Pancreas (tissue), 10 donors: ENCODE measurements at places on chromosomes 4 and X. TPM values are rescaled to one million over a fixed set of nuclear protein-coding genes. Genes with fewer than 3 reads are reported as not detected.

Gene NKX3-2
- 0.27 TPM for polyA plus RNA-seq

Gene HSD17B13
- 0.84 TPM for polyA plus RNA-seq

Gene FTSJ1
- 35.5 TPM for polyA plus RNA-seq

Gene TEX13C
- not detected for polyA plus RNA-seq

Gene EPGN
- not detected for polyA plus RNA-seq

Gene NLRP2B
- not detected for polyA plus RNA-seq

Gene RPL9
- 1,500 TPM for polyA plus RNA-seq

Gene SLITRK2
- polyA plus RNA-seq: 0.30 TPM

Gene ZBED1
- polyA plus RNA-seq: 11.9 TPM

Gene ARX
- polyA plus RNA-seq: 2.1 TPM

Gene DYNLT3
- 8.5 TPM for polyA plus RNA-seq

Gene C4orf36
- 0.65 TPM for polyA plus RNA-seq

Gene TBC1D8B
- 3.4 TPM for polyA plus RNA-seq

Gene SSX4
- not detected for polyA plus RNA-seq

Gene POU3F4
- polyA plus RNA-seq: not detected

Gene GNPDA2
- 3.8 TPM for polyA plus RNA-seq

Gene PALLD
- polyA plus RNA-seq: 14.0 TPM

Gene NRK
- 0.14 TPM for polyA plus RNA-seq

Gene MPC1L
- polyA plus RNA-seq: not detected

Gene CXCL3
- 2.2 TPM for polyA plus RNA-seq
